ENCODE measurements at places on chromosomes 7 and 10. TPM values are rescaled to one million over a fixed set of nuclear protein-coding genes. Genes with fewer than 3 reads are reported as not detected.

TAS2R39 gene
- total RNA-seq: not detected

SH2D4B gene
- not detected for total RNA-seq

ZNF804B gene
- not detected for total RNA-seq

TAX1BP1 gene
- total RNA-seq: 115 TPM

PILRA gene
- 7.8 TPM for total RNA-seq

ZNF365 gene
- 0.29 TPM for total RNA-seq

SDK1 gene
- total RNA-seq: 20.2 TPM

CUL1 gene
- 33.3 TPM for total RNA-seq
